Eye (tissue), 1 donor: ENCODE measurements at places on chromosomes 16 and 17.
A peak's percentile ranks its signal among the peaks of the same experiment; 100 is the strongest.

DNA sequence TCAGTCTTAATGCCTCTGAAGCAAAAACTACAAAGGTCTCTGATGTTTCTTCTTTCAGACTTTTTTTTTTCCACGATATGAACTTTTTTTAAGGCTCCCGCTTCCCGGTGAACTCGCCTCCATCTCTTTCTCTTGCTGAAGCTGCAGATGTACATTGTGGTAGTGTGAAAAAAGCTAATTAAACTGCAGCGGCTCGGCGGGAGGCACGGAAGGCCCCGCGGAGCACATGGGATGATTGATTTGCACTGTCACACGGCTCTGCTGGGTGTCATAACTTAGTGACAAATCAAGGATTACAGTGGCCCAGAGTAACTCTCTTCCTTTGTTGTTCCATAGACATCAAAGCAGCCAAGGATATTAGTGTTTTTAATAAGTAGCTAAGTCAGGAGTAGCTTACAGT is 196.3 kb downstream of the AXIN2 start:
- peak; percentile 60 for DNase-seq

GRCh38 chr17:44314524-44314868 is 6.1 kb downstream of the RUNDC3A start:
- no peak for DNase-seq

DNA sequence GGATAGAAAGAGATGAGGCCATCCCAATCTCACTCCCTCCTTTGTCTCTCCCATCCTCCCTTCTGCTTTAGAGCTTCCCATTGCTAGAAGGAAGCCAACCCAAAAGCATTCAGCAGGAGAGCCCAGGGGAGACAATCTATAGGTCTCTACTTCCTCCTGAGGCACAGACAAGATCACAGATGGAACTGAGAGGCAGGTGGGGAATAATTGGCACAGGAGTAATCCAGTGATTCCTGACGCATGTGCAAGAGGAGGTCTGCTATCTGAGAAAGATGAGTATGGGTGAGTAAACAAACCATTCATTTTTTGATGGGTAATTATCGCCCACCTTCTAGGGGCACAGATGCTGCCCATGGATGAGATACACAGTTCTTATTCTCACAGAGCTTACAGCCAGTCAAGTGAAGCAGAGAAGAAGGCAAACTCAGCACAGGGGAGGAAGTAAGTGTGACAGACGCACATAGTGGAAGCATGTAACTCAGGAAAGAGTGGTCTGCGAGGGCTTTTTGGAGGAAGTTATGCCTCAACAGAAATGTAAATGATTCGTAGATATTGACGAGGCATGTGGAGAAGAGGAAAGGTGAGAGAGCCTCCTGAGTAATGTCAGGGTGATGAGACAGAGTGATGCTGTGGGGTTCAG is 88.9 kb upstream of the HLF start:
- DNase-seq: peak; percentile 35

DNA sequence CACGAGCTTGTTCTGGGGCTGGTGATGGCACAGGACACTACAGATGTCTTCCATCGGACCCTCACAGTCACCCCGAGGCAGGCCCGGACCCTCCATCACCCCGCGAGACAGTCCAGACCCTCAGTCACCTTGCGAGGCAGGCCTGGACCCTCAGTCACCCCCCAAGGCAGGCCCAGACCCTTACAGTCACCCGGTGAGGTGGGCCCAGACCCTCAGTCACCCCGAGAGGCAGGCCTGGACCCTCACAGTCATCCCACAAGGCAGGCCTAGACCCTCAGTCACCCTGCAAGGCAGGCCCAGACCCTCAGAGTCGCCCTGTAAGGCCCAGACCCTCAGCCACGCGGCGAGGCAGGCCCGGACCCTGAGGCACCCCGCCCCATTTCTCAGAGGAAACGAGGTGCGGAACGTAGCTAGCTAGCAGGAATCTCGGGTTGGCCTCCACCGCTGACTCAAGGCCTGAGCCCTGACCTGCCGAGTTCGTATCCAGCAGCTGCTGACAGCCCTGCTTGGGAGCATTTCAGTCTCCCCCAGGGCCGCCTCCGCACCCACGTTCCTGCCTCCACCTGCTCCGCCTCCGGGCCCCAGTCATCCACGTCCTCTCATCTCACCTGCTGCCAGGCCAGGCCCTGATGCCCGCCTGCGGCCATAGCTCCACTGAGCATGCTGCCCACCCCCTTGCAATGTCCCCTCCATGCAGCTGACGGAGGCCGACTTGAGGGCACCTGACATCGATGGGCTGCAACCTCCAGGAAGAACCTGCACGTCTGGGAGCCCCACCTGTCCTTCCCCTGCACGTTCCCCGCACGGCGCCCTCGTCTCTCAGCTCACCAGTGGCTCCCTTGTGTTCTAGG is 28.7 kb downstream of the RPH3AL start:
- no peak for DNase-seq

GRCh38 chr16:13351601-13352217 is 450.3 kb downstream of the SHISA9 start:
- DNase-seq: no peak

DNA sequence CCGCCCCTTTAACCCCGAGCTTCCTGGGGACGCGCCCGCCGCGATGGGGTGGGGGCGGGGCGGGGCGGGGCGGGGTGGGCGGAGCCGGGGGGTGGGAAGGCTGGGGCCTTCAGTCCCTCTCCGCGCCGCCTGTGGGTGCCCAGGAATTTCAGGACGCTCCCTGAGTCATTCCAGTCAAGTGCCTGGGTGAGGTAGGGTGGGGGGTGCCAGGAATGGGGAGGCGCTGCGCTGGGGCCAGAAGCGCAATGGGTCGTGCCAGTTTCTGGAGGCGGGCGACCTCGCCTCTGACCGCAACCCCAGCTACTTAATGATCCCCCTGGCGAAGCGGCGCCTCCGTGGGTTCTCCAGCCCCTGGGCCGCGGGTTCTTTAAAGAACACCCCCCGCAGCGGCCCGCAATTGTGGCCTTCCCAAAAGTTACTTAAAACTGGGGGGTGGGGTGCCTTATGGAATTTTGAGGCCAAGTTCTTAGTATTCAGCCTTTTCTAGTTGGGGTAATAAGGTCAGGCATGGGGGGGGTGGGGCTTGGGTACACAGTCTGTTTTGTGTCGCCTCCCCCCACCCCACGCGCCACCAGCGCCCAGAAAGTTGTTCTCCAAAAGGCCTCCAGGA is 826 bp upstream of the GSE1 start:
- DNase-seq: peak; percentile 63

GRCh38 chr16:1870365-1871082 is 1.4 kb downstream of the MEIOB start:
- DNase-seq: no peak

- DNase-seq: peak; percentile 86
Measured at GRCh38 chr17:8151641-8152111, 528 bp downstream of the PER1 start.

DNA sequence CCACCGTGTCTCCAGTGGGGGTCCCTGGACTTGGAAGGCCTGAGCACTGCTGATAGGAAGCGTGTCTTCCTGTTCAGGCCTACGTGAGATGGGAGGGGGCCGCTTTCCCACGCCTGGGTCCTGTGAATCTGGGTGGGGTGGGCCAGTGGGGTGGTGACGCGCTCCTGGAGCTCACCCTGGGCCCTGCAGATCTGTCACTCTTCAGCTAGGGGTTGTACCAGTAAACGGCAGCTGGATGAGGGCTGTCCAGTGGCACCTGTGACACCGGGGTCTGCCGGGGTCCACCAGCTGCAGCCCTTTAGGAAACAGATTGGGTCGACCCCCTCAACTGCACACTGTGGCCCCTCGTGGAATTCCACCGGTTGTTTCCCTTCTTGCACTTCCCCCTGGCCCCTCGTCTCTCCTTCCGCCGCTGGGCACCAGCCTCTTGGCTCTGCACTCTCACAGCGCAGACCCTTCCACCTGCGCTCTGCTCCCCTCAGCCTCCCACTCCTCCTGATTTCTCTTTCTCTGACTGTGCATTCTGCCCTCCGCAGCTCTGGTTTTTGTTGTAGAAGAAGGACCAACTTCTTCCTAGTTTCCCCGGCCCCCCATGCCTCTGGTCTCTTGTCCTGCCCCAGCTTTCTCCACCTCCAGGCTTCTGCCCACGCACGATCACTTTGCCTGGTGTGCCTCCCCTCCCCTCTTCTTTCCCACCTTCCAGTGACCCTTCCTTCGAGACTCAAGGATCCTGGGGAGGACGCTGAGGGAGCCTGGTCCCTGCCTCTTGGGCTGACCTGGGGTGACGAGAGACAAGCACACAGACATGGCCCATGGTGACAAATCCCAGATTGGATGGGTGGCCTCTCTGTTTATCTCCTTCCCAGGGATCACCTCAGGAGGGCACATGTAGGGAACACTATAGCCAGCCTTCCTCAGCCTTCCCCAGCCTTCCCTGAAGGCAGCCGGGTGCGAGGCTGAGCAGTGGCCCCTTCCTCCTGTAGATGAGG is 4.8 kb downstream of the MRC2 start:
- no peak for DNase-seq

DNA sequence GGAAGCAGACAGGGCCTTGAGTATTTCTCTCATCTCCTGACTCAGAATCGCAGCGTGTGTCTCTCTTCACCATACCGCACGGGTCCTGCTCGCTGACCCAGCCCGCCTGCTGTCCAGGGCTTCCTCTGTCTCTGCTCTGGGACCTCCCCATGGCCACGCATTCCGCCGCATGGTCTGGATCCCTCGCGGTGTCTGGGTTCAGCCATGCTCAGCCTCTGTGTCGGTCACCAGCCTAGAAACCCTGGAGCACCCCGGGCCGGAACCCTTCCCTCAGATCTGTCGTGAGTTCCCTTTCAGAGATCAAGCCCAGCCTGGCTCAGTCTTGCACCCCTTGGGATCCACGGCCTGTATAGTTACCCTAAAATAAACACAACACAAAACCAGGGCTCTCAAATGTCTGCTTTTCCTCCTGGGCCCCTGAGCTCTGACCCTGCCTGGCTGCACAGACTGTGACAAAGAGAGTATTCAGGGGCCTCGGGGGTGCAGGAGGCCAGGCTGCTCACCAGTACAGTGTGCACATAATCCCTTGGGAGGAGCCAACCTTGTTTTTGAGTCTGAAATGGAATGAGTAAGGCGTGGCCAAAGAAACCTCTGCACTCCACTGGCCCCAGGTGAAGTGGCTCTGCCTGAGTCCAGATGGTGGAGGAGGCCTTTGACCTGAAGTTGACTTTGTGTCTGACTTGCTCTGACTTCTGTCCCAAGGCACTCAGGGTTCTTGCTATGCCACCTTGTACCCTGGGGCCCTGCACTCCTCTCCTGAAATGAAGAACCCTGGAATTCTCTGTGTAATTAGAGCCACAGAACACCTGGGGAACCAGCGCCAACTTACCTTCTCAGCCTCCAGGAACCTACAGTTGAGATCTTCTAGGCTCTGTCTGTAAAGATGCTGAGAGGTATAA is 5.8 kb upstream of the SPIRE2 start:
- DNase-seq: peak; percentile 28

GRCh38 chr17:48392857-48393256 is 37.2 kb downstream of the SKAP1 start:
- DNase-seq: no peak

- no peak for DNase-seq
Measured at GRCh38 chr17:33932996-33933395, 322.1 kb upstream of the CCL2 start.

GRCh38 chr17:4947010-4947410 is 1.3 kb downstream of the PFN1 start:
- peak; percentile 12 for DNase-seq

DNA sequence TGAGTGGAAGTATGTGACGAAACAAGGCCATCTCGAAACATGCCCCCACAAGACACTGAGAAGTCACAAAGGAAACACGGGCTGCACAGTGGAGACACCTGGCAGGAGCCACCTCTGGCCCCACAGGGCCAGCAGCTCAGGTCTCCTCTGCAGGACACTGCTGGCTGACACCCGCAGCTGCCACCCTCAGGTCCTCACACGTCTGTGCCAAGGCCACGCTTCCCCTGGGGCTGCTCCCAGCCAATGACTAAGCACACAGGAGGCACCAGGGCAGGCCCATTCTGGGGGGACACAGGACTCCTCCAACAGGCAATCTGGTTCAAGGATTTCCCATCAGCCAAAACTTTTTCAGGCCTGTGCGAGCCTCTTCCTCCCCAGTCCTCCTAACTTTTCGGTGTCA is 36.4 kb downstream of the MBTPS1 start:
- DNase-seq: no peak

DNA sequence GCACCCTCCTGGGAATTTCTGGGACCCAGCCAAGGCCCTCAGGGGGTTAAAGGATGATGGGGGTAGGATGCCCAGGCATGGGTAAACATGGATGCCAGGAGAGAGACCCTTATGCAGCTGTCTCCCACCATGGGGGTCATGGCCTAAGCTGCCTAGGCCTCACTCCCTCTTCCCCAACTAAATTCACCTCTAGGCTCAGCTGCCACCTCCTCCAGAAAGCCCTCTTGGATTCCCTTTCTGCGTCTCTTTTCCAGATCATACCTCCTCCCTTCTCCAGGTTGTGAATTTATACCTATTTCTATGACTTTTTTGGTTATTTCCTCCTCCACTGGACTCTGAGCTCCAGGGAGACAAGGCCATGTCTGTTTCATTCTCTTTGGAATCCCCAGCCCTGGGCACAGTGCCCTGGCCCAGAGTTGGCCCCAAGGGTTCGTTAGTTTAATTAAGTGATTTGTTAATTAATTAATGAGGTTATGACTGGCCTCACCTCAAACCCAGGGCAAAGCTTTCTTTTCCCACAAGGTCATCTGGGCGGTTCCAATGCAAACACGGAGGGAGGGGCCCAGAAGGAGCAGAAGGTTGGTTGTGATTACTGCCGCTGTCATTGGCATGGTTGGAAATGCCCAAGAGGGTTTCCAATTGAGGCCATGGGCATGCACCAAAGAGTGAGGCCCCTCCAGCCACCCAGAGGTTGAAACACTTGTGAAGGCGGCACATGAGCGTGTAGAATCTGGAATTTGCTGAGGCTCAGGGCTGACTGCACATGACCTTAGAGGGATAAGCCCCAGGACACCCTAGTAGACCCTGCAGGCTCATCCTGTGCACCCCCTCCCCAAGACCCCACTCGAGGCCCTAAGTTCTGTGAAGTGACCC is 6.9 kb upstream of the KRT17 start:
- DNase-seq: no peak

DNA sequence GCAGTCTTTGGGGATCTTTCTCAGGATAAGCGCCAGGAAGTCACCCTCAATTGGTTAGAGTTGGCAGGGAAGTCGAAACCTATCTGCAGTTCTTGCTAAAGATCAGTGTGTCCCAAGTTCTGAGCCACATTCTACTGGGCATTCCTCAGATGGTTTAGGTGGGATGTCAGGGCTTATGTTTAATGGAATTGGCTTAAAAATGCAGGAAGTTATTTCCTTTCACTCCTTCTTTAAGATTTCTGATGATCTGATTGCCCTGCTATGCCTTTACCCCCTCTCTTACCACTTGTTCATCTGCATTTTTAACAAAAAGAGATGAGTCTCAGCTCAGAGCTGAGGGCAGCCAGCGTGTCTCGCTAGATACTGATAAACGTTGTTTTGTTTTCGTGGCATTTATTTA is 30.8 kb downstream of the FOXL1 start:
- DNase-seq: no peak

GRCh38 chr16:1263591-1264344 is 7.9 kb downstream of the TPSD1 start:
- no peak for DNase-seq

GRCh38 chr16:6232056-6232455 is 1100.6 kb upstream of the RBFOX1 start:
- DNase-seq: no peak
